ENCODE measurements at places on chromosomes 12 and 14. TPM values are rescaled to one million over a fixed set of nuclear protein-coding genes. Genes with fewer than 3 reads are reported as not detected.

GRCh38 chr12:132321321-132322118 is 7.9 kb downstream of the GALNT9 start:
- peak; percentile 72 for DNase-seq

Gene PAPLN
- 19.4 TPM for total RNA-seq

GRCh38 chr14:57999471-57999870 is 133.6 kb upstream of the SLC35F4 start:
- no peak for DNase-seq

DNA sequence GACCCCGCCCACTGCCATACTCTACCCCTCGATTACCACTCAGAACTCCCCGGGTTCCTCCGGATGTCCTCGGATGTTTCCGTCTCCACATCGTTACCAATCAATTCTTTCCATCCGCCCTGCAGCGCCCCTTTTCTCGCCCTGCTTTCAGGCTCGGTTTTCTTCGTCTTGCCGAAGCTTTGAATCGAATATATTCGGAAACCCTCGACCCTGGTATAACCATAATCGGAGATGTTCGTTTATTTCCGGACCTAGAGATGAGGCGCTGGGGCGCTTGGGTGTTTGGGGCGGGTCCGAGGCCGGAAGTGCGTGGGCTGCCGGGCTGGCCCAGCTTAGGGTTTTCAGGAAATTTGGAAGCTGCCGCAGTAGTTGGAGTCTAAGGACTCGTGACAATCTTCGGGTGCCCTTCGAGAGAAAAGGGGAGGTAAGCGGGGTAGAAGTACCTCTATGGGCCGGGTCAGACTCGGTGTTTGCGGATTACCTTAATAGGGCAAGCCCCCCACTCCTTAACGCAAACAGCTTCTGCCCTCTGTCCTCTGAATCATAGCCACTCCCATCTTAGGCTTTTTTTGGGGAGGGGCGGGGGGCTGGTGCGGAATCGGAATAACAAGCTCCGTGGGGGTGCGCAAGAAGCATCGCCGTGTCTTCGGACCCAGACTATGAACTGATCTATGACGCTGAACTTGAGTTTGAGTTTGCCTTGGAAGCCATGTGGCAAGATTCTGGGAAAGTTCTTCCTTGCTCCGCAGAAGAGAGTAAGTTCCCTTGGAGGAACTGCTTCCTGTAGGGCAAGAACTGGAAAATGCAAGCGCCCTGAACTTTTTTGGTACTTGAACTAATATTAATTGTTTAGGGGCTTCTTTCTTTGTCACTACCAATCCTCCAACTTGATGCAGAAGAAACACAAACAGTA is at the start of gene C14orf119:
C14orf119 (plus strand) TSS at position 310 of the 913 bp plus-strand sequence. CDS start 2,154 bp downstream, outside the sequence.
- peak; percentile 100 for DNase-seq

DNA sequence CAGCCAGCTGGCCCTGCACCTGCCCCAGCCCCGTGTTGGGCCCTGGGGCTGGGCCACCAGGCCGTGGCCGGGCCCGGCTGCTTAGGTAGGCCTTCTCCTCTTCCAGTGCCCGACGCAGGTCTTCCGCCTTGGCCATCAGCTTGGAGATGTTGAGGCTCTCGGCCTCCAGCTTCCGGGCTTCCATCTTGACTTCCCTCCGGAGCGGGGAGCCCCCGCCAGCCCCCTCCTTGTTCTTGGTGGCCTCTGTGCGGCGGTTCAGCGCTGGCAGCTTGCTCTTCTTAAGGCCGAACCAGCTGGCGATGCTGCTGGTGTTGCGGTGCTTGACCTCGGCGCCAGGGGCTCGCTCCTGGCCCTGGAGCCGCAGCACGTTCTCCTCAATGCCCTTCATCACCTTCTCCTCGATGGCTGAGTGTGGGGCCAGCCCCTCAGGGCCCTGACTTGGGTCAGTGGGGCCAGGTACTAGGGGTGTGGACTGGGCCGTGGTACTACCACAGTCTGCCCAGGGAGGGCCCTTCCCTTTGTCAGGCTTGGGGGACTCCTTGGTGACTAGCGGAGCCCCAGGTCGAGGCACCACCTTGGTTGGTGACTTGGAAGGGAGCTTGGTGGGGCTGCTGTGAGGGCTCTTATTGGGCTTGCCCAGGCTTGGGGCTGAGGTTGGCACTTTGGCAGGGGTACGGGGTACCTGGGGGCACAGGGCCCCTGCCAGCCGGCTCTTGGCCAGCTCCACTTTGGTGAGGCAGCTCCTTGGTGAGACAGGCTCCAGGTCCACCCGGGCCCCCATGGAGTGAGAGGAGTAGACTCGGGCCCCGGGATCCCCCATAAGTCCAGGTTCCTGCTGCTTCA is 33.2 kb downstream of the NCKAP5L start:
- peak; percentile 53 for DNase-seq

Gene RBP5
- total RNA-seq, result 5.1 TPM

- no peak for DNase-seq
Observed at GRCh38 chr14:74618078-74618952, 6.3 kb upstream of the LTBP2 start.

Gene RNU4-1
- total RNA-seq, result 5,081 TPM

Gene STYK1
- 0.19 TPM for total RNA-seq

Gene CHGA
- total RNA-seq, result 0.29 TPM

- no peak for DNase-seq
Observed at GRCh38 chr14:24673059-24673458, 39.1 kb upstream of the GZMB start.

- DNase-seq, result peak; percentile 82
Observed at GRCh38 chr12:113416091-113416754, 6.0 kb upstream of the SDSL start.

DNA sequence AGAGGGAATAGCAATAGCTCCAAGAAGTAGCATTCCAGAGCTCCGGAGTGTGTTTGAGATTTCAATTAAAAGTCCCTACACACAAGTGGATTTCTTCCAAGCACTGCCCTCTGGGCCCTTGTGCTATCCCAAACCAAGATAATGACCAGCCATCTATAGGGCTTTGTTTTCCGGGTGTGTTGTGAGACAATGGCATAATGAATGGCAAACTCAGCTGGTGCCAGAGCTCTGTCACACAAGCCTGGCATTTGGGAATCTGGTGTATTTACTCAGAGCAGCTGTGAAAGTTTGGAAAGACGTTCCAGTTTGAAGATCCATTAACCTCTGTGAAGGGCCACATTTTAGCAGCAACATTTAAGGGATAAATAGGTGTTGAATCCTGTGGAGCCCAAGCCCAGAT is 61.2 kb upstream of the TMTC2 start:
- no peak for DNase-seq

DNA sequence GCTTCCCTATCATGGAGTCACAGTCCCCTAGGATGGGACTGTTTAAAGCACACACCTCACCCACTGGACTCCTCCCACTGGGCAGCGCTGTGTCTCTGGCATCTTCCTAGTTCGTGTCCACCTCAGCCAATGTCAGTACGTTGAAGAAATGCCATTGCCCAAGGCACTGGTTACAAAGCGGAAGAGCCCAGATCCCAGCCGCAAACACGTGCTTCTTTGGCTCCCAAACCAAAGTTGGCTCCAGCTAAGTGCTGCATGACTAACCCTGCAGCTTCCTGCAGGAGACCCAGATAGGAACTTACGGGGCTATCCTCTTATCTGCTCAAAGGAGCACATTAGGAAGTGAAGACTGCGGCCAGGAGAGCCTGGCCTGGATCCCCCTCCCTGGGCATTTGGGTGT is 9.3 kb downstream of the SYNE3 start:
- DNase-seq, result peak; percentile 91

Gene DNAH10
- not detected for total RNA-seq

- DNase-seq, result peak; percentile 85
Observed at GRCh38 chr14:92456215-92457015, 57.2 kb upstream of the RIN3 start.

Gene BBS10
- 9.8 TPM for total RNA-seq

Gene PROX2
- total RNA-seq, result not detected

GRCh38 chr14:61511558-61511948 is 183.8 kb upstream of the HIF1A start:
- DNase-seq, result no peak

DNA sequence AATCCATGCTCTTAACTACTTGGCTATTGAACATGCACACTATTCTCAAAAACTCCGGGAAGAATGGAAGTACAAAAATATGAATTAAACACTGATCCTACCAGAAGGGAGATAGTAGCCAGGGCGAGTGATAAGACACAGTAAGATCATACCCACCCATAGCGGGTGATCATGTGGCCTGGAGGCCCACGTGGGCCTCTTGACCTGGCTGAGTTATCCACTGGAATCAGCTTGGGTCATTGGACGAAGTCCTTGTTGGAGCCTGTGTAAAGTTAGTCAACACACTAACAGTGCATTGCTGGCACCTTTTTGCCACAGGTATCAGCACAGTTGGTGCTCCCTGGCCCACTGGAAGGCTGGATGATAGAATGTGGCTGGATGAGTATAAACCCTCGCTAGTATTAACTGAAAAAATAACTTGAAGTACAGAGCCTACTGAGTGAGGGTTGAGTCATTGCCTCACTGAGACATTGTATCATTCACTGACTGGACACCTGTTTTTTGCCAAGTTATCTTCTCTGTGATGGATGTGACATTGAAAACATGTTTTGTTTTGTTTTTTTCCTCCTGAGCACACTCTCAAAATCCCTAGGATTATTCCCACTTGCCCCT is 149.2 kb upstream of the FUT8 start:
- DNase-seq, result no peak
